ENCODE measurements at places on chromosomes 2 and 18.

DNA sequence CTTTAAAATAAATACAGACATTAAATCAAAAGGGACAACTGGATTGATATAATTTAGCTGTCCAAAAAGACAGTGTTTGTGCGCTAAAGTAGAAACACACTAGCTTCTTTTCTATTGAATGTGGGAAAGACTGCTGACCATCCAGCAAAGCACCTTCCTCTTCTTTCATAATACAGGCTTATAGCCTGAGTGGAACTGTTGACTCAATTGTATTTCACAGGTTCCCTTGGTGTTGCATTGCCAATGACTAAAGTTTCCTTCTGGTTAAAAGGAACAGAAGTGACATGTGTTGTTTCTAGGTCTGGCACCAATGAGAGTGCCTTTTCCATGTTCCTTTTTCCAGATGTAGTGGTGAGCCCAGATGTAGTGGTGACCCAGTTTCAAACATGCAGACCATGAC is 412.3 kb downstream of the RNF144A start:
- DNase-seq = no peak

DNA sequence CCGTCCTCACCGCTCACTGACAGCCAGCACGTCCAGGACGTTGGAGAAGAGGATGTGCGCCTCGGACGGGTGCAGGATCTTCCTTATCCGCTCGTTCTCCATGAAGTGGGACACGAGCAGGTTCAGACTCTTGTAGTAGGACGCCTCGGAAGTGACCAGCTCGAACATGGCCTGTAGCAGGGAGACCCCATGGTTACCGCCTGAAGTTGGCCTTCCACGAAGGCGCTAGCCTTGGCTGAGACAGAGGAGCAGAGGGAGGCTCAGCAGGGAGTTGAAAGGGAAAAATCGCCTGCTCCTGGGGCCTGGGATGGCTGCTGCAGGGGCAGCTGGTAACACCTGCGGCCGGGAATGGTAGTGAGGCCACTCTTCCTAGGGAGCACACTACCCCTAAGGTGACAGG is 24.7 kb downstream of the SNORC start:
- no peak for DNase-seq

GRCh38 chr2:196914867-196915460 is 11.5 kb downstream of the PGAP1 start:
- DNase-seq = no peak

- DNase-seq = no peak
Observed at GRCh38 chr2:187165936-187166610, 282.0 kb downstream of the CALCRL start.

GRCh38 chr2:69149631-69150215 is 136.7 kb downstream of the ANTXR1 start:
- no peak for DNase-seq

- no peak for DNase-seq
Observed at GRCh38 chr2:175807031-175807873, 194.8 kb downstream of the LNPK start.

GRCh38 chr2:66697366-66697765 is 262.4 kb downstream of the MEIS1 start:
- no peak for DNase-seq

GRCh38 chr2:218329027-218329825 is 27.4 kb upstream of the CATIP start:
- no peak for DNase-seq
